ENCODE measurements at places on chromosomes 6 and 20. TPM values are rescaled to one million over a fixed set of nuclear protein-coding genes. Genes with fewer than 3 reads are reported as not detected.

DNA sequence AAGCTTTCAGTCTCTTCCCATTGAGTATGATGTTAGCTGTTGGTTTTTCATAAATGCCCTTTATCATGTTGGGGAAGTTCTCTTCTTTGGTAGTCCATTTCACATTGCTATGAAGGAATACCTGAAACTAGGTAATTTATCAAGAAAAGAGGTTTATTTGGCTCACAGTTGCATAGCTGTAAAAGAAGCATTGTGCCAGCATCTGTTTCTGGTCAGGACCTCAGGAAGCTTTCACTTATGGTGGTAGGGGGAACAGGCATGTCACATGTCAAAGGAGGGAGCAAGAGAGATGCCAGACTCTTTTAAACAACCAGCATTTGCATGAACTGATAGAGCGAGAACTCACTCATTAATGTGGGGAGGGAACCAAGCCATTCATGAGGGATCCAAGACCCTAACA lies 48.0 kb upstream of the MAPK13 start:
- no peaks in the 10 kb centered on the region for H3K27me3 ChIP-seq
- peaks cover 56% of the 10 kb centered on the region for H3K36me3 ChIP-seq
- H3K4me1 ChIP-seq: no peaks in the 10 kb centered on the region
- no peak overlapping the region for H3K27ac ChIP-seq
- no peak overlapping the region for H3K4me3 ChIP-seq

- no peak overlapping the region for H3K27ac ChIP-seq
- no peaks in the 10 kb centered on the region for H3K4me1 ChIP-seq
- no peak for DNase-seq
- H3K27me3 ChIP-seq: no peaks in the 10 kb centered on the region
- H3K36me3 ChIP-seq: no peaks in the 10 kb centered on the region
These were observed 54.1 kb upstream of the PTPRT start for GRCh38 chr20:43243672-43244269.

- H3K36me3 ChIP-seq: no peaks in the 10 kb centered on the region
- H3K4me3 ChIP-seq: no peak within 1 kb of the TSS
- peak; percentile 83 for DNase-seq
- H3K27me3 ChIP-seq: peaks cover 35% of the 10 kb centered on the region
- H3K27ac ChIP-seq: no peak within 1 kb of the TSS
These were observed at the start of gene EEF1A2 for GRCh38 chr20:63498960-63499337. EEF1A2 (minus strand) TSS chr20:63499083; CDS start chr20:63497763, 1,320 bp downstream.

- H3K27me3 ChIP-seq: no peaks in the 10 kb centered on the region
- DNase-seq: peak; percentile 84
- peak overlapping the region; percentile 83 for H3K4me3 ChIP-seq
- peaks cover 14% of the 10 kb centered on the region for H3K4me1 ChIP-seq
These were observed 89.2 kb upstream of the ARID1B start for GRCh38 chr6:156687789-156688619.

- no peak overlapping the region for H3K27ac ChIP-seq
- no peaks in the 10 kb centered on the region for H3K36me3 ChIP-seq
- peaks cover 14% of the 10 kb centered on the region for H3K4me1 ChIP-seq
- no peak overlapping the region for H3K4me3 ChIP-seq
These were observed 4.1 kb upstream of the PREX1 start for GRCh38 chr20:48831718-48832404.

DNA sequence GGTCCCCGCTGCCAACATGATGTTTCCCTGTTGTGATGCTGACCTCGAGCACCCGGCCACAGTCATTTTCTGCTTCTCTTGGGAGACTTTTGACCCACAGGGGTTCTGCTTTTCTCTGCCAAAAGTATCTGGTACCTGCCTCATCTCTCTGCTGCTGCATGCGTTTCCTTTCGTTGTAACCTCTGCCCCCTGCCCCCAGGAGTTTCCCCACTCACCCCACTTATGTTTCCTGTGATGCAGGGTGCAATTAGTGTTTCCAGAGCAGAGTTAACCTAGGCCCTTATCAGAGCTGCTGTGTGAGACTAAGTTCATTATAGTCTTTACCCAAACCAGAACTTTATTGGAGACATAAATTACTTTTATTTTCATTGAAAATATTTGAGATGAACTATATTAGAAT lies 65.2 kb upstream of the EDN3 start:
- H3K4me1 ChIP-seq: no peaks in the 10 kb centered on the region
- DNase-seq: no peak
- peaks cover 7% of the 10 kb centered on the region for H3K27me3 ChIP-seq
- H3K27ac ChIP-seq: no peak overlapping the region
- no peaks in the 10 kb centered on the region for H3K36me3 ChIP-seq

- peaks cover 32% of the 10 kb centered on the region for H3K36me3 ChIP-seq
- H3K27me3 ChIP-seq: no peaks in the 10 kb centered on the region
- H3K4me3 ChIP-seq: no peak overlapping the region
- peaks cover 30% of the 10 kb centered on the region for H3K4me1 ChIP-seq
- DNase-seq: no peak
- H3K27ac ChIP-seq: no peak overlapping the region
These were observed 12.6 kb downstream of the SERPINB6 start for GRCh38 chr6:2958776-2959175.

Gene CLPSL2
- total RNA-seq: not detected

Gene SMPDL3A
- total RNA-seq: 22.7 TPM

Data from osteoblast (primary cell).